ENCODE measurements at places on chromosomes 16 and 17.

GRCh38 chr16:64889446-64889845, 232.4 kb downstream of the CDH11 start:
- no peak for DNase-seq

DNA sequence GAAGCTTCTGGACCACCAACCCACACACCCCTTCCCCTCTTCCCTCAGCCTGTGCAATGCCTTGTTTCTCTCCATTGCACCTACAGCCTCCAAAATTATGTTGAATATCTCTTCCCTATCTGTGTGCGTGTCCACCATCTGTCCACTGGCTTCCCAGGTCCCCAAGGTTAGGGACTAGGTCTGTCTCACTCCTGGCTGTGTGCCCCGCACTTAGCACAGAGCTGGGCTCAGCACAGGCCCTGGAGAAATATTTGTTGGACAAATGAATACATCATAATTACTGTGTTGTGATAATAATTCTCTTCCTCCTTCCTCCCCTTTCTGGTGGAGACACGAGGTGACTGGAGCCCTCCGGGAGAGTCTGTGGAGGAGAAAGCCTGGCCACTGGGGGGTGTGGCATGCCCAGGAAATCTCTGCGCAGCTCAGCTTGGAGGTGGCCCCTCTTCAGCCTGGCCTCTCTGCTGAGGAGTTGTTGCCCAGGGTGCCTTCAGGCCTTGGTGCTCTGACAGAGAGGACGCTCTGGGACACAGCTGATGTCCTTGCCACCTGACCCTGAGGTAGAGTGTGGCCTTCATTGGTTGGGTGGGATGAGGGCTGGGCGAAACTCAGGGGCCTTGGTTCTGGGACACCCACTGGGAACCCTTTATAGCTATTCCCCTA, 3.3 kb upstream of the BRD7 start:
- DNase-seq, result no peak

GRCh38 chr17:38443356-38444031, 15.2 kb downstream of the ARHGAP23 start:
- no peak for DNase-seq

DNA sequence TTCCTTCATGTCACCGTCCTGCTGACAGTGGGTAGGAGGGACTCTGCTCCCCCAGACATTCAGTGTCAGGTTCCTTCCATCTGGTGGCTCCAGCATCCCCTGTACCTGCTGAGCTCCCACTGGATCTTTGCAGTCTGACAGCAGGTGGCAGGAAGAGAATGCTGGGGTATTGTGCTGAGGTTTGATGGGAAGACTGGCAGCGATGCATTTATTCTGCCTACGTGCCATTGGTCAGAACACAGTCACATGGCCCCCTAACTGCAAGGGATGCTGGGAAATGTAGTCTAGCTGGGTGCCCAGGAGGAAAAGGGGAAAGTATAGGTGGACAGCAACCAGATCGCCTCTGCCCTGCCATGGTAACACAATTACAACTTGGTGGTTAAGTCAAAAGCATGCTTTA, 44.4 kb downstream of the IRX3 start:
- DNase-seq, result no peak

GRCh38 chr17:1484676-1485422, 7.6 kb downstream of the MYO1C start:
- DNase-seq, result no peak

DNA sequence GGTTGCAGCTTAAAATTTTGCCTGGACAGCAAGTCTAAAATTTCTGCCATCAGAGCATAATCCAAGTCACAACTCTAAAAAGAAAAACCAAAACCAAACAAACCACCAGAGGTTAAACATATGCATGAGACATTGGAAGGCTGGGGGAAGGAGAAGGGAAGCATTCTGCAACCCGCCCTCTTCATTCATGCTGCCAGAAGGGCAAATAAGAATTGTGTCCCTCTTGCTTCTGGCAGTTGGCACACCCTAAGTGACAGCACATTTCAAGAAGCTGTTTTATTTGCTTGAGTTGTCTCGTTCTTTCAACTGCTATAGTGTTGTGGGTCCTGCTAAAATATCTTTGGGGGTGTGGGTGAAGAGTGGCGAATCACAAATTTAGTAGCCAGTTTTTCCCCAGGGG, 99.6 kb downstream of the SKAP1 start:
- DNase-seq, result no peak

- DNase-seq, result no peak
Observed at GRCh38 chr17:76675648-76676047, 32.1 kb upstream of the ST6GALNAC1 start.

DNA sequence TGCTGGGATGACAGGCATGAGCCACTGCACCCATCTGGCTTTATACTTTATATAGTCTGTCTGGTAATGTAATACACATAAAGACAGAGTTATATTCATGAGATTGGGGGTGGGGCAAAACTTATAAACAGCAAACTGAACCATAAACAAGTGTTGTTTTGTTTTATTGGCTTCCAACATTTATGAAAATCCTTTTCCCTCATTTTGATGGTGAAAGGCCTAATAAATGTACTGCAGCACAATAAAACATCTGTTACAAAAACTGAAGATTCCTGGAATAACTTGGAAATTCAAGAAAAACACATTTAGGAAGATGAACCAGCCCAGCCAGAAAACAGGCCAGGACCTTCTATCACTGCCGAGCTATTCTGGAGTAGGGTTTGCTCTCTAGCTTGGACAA, 16.1 kb downstream of the NPRL3 start:
- DNase-seq, result no peak

- DNase-seq, result no peak
Observed at GRCh38 chr16:84165746-84166145, 20.6 kb downstream of the DNAAF1 start.

GRCh38 chr17:44794851-44795413, 35.2 kb downstream of the GJC1 start:
- DNase-seq, result no peak
